ENCODE measurements at places on chromosomes 2 and 18.

DNA sequence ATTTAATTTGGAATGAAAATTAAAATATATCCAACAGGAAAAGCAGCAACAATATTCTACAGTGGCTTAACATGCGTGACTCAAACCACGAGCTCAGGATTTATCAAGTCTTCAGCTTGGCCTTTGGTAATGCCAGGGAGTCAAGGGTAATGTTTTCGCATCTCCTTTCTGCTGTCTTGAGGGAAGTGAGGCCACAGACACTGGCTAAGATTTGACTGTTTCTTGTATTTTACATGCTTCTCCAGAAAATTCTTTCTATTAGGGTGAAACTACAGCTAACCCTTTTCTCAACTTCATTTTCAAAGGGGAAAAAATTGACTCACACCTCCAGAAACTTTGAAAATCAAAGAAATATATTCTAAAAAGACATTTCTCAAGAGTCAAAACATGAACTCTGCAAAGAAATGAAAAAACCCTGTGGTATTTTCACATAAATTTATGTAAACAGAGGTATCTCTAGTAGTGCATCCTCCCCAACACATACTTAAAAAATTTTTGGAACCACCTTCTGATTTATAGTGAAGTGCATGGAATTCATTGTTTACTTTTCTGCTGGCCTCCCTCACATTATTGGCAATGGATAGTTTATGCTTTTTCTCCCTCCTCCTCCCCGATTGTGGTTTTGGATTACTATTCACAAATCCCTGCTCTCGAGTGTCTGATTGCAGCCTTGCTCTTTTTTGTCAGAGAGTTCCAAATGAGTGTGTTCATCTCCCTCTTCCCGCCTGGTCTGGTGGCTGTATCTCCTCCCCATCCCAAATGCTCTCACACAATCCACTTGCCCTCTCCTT, 48.7 kb downstream of the DPP4 start:
- no peak for DNase-seq

DNA sequence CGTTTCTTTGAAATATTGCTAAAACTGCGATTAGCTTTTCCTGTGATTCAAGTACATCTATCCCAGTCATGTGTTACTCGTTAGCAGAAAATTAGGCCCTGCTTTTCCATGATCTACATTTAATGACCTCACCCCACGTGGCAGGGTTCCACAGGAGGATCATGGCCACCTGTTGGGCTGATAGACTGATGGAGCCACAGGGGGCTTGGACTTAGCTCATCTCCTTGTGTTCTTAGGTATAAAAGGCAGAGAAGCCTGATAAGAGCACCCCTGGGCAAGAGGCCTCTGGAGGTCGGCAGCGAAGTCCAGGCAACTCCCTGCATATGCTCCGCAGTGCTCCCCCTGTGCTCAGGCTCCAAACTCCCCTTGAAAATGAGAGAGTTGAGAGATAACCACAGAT, 12.9 kb downstream of the FZD7 start:
- no peak for DNase-seq

- no peak for DNase-seq
Observed at GRCh38 chr2:14558335-14558919, 74.1 kb upstream of the LRATD1 start.

DNA sequence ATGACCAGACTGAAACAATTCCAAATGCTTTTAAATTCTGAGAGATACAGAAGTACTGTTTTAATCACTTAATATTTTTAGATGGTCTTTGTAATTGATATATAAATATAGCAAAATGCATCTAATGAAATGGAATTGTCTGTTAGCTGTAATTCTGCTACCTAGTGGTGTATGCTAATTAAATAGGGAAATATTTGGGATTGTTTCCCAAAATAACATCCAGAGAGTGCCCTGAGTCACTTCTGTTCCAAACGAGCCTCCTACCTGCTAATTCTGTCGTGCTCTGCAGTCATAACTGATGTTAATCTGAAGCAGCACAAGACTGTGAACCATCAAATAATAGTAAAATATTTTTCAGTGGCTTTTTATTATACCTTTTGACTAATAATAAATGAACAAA, 71.4 kb upstream of the NOSTRIN start:
- no peak for DNase-seq

DNA sequence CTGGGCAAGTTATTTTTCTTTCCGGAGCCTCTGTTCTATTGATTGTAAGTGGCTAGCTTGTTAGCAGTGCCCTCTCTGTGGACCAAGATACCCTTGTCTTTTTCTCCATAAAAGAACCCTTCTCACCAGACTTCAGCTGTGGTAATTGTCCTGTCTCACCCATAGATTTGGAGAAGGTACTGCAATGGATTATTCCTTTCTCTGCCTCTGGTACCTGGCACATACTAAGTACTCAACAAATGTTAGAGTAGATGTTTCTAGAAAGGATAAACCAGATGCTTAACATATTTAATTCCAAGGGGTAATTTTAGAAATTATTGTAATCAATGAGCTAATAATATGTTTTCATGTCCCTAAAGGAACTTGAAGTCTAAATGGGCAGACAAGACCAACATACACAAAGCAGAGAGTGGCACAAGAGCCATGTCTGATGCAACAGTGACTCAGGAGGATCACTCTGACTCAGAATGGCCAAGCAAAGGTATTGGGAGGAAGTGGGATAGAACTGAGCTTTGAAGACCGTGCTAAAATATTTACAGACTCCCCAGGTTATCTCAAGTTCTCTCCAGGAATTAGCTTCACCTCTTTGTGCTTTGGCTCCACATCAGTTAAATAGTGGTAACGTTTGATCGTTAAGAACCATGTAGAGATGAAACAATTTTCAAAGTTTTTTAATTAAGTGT, 129.7 kb upstream of the OSR1 start:
- no peak for DNase-seq

GRCh38 chr2:240947176-240947575, 41.0 kb downstream of the CROCC2 start:
- no peak for DNase-seq

GRCh38 chr2:162022290-162022945, 51.6 kb downstream of the DPP4 start:
- no peak for DNase-seq

GRCh38 chr2:209529579-209529978, 105.7 kb downstream of the MAP2 start:
- DNase-seq: no peak

- DNase-seq: no peak
Observed at GRCh38 chr2:224426656-224427055, 24.7 kb upstream of the FAM124B start.

GRCh38 chr18:111306-112014, 46.9 kb upstream of the USP14 start:
- no peak for DNase-seq

DNA sequence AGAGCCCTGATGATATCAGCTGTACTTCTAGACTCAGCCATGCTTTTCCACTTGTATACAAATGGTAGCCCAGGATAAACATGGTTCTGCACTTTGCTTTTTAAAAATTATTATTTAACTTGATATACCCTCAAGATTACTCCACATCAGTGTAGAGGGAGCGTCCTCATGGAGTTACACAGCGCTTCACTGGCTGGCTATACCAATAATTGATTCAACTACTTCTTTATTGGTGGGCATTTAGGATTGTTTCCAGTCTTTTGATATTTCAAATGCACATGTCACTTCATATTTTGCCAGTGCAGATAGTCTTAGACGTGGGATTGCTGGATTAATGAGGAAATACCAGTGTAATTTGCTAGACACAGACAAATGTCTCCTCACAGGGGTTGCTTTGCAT, 10.8 kb upstream of the NEDD4L start:
- peak; percentile 81 for DNase-seq

GRCh38 chr2:147482111-147482895, 362.5 kb upstream of the ACVR2A start:
- no peak for DNase-seq

DNA sequence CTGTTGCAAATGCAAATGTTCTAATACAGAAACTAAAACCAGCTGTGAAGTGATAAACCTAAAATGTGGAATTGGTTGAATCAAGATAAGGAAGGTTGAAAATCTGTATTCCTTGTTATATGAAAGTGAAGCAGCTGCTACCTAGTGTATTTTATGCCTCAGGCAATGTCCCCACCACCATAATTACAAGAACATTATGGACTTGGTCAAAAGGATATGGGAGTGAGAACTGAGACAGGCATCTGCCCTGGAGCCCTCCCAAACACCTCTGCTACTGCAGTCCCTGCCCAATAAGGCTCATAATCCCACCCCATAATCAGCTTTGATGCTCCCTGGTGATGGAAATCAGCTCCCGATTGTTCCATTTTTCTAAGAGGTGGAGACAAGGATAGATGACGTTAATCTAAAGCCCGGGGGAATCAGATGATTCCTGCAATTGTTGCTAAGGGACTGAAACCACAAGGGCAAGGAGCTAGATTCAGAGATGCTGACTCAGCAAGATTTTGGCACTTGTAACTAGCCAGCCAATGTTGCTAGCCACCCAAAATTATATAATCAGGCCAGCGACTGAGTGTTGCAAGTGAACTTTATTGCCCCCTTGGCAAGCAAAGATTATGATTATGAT, 69.5 kb downstream of the EVA1A start:
- no peak for DNase-seq

GRCh38 chr2:217064234-217065011, 204.6 kb upstream of the TNP1 start:
- no peak for DNase-seq

GRCh38 chr18:6960656-6961055, 156.9 kb downstream of the LAMA1 start:
- DNase-seq: no peak

- no peak for DNase-seq
Observed at GRCh38 chr18:7592305-7593071, 25.4 kb downstream of the PTPRM start.

GRCh38 chr2:6626401-6627012, 239.2 kb downstream of the CMPK2 start:
- no peak for DNase-seq

GRCh38 chr2:75311521-75311920, 112.2 kb upstream of the TACR1 start:
- DNase-seq: no peak

DNA sequence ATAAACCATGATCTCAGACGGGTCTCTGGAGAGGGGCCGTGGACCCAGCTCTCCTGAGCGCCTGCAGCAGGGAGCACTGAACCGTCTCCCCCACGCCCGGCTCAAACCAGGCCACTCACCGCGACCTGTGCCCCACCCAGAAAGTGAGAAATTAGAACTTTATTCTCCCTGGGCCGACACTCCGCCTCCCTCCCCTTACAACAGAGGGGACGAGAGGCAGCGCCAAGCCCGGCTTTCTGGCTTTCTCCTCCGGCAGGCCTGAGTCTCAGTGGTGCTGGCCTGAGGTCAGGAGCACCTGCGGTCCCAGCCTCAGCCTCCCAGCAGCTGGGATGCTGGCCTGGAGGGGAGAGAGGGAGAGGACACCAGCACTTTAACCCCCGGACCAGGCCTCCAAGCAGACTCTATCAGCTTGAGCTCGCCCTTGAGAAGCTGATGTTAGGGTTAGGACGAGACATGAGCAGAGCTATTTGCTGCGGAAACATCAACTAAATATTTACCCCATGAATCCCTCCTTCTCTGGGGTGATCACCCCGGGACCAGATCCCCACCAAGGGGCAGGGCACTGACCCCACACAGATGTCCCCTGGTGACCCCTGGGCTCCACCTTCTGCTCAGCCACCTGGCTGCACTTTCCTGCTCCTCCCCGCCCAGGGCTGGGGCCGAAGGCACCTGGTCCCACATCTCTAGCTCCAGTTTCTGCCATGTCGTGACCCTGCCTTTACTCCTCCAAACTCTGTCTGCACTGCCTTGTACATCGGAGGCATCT, 856.3 kb upstream of the SALL3 start:
- no peak for DNase-seq

DNA sequence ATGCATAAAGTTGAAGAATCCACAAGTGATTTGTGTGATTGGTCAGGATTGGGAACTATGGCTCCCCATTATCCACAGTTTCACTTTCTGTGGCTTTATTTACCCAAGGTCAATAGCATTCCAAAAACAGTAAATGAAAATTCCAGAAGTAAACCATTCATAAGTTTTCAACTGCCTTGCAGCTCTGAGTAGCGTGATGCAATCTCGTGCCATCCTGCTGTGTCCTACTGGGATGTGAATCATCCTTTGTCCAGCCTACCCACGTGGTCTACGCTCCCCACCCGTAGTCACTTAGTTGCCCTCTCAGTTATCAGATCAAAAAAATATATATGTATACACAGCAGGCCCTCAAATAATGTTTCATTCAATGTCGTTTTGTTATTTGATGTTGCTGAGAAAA, 89.0 kb upstream of the DLGAP1 start:
- no peak for DNase-seq

DNA sequence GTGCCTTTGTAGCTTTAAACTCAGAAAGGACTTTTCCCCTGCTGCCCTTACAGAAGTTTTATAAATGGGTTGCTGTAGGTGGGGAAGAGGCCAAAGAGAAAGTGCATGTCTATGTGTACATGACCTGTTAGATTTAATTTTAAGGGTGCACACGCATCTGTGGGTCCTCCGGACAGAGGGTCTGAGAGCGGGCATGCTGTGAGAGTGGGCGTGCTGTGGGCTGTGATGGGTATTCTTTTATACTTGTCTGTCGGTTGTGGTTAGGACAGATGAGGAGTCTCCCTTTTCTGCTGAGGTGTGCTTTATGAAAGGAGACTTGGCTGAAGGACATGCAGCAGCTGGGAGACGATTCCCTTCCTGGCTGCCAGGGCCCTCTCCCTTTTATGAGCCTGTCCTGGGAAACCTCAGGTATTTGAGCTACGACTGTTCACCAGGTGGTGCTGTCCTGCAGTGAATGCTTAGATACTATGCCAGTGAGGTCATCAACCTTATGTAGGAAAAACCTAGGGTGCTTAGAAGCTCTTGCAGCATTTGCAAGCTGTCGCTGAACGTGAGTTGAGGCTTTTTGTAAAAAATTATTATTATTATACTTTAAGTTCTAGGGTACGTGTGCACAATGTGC, 67.5 kb downstream of the TANC1 start:
- DNase-seq: peak; percentile 64

- DNase-seq: no peak
Observed at GRCh38 chr2:19346983-19347618, 11.3 kb downstream of the OSR1 start.

DNA sequence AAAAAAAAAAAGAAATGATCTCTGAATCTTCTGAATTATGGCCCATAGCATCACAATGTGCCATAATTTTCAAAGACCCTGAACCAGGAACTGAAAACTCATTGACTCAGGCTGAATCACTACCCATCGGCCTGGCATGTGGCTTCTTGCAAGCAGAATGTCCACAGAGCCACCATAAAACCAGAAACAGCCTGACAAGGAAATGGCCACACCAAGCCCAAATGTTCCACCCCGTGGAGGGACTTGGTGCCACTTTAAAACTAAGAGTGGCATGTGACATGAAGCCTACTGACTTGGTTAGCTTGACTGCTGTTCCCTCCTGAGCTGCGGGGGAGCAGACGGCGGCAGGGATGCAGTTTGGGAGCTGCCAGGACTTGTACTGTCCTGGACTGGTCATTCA, 71.2 kb upstream of the RBM44 start:
- no peak for DNase-seq
